ENCODE measurements at places on chromosomes 13 and 19.

DNA sequence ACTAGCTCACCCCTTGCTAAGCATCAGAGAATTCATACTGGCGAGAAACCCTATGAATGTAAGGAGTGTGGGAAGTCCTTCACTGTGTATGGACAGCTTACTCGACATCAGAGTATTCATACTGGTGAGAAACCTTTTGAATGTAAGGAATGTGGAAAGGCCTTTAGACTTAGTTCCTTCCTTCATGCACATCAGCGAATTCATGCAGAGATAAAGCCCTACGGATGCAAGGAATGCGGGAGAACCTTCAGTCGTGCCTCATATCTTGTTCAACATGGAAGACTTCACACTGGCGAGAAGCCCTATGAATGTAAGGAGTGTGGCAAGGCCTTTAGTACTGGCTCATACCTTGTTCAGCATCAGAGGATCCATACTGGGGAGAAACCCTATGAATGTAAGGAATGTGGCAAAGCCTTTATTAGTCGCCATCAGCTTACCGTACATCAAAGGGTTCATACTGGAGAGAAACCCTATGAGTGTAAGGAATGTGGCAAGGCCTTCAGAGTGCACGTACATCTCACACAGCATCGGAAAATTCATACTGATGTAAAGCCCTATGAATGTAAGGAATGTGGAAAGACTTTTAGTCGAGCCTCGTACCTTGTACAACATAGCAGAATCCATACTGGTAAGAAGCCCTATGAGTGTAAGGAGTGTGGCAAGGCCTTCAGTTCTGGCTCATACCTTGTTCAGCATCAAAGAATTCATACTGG, 17.3 kb downstream of the ZNF30 start:
- no peak for DNase-seq

GRCh38 chr19:55116232-55116858, 1.1 kb downstream of the PPP1R12C start:
- DNase-seq: peak; percentile 63

GRCh38 chr19:35399948-35400772, 29.3 kb downstream of the GPR42 start:
- no peak for DNase-seq

GRCh38 chr19:29467824-29468401, 57.9 kb upstream of the VSTM2B start:
- DNase-seq: peak; percentile 22

GRCh38 chr13:79225487-79226232, 180.4 kb downstream of the RBM26 start:
- DNase-seq: no peak

GRCh38 chr19:58562122-58563033, 4.0 kb upstream of the UBE2M start:
- peak; percentile 41 for DNase-seq

GRCh38 chr13:71695662-71696061, 171.3 kb downstream of the DACH1 start:
- no peak for DNase-seq

GRCh38 chr13:64410276-64411053, 2819.7 kb downstream of the PCDH9 start:
- no peak for DNase-seq

DNA sequence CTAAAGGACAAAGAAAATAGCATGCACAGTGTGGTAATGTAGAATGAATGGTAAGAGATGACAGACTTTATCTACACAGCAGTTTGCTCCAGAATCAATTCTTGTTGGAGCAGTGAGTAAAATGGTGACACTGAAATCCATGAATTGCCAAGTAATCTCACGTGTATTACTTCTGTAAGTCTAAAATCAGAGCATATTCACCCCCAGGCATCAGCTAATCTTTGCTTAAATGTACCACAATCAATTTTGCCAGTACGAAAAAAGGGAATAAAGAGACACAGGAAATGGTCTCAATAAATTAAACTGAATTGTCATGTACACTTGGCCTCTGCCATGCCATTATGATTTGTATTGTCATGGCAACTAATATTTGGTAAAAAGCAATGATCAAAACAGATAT, 294.2 kb downstream of the PCDH17 start:
- no peak for DNase-seq

DNA sequence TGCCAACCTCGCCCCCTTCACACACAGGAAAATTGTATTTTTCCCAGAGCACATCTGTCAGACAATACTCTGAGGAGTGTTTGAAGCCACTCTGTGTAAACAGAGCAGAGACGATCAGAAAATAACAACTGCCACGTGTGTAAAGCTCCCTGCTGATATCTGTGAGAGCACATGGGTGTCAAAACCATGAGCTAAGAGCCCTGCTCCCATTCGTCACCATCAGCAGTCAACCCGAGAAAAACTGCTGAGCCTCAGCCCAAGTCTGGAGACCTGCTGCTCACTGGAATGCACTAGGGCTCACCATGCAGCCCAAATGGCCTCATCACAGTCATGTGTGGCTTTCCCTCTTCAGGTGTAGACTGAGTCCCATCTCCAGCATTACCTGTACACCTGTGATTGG, 304.1 kb downstream of the FGF14 start:
- no peak for DNase-seq

DNA sequence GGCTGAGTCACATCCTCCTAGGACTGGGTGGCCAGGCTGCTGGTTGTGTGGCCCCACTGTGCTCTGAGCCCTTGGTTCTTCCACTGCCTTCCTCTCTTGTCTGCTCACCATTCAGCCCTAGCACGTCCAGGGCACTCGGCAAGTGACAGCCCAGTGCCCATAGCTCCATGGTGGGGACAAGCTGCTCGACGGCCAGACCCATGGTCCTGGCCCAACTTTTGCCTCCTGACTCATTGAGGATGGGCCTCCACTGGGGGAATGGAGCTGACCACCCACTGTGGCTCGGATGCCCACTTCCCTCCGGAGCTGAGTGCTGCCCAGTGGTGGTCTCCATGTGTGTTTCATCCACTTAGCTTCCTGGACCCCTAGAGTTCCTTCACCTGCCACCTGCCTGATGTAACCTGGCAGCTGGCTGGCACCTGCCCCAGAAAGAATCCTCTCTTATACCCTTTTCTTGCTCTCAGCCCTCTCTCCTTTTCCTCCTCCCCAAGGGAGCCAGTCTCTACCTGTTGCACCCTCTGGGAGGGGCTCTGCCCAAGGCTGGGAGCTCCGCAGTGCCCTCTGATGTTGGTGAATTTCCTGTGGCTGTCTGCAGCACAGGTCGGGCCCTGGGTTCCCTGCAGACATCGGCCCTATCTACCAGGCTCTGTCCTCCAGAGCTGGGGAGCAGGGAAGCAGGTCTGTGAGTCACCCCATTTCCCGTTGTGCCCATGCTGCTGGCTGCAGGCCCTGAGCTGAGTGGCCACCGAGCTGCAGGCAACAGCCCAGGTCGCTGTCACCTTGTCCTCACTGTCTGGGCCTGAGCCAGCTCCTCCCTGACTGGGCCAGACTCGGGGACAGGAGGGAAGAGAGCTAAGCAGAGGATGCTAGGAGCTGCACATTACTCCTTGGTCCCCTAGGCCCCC, 7.4 kb downstream of the CHST8 start:
- no peak for DNase-seq

DNA sequence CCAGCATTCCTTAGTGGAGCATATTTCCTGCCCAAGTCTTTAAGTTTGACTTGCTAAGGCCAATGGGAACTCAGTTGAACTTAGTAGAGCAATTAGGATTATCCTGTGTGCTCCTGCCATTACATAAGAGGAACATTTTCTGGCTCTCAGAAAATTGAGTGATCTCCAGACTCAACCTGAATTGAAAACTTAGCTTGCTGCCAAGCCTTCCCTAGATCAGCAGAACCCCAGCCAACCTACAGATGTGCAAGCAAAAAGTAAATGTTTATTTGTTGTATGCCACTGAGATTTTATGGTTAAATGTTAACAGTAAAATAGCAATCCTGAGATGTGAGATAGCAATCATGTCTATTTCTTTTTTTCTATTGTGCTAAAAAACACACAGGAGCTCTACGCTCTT, 350.9 kb downstream of the OLFM4 start:
- DNase-seq: no peak

GRCh38 chr19:46287585-46287984, 9.3 kb upstream of the HIF3A start:
- DNase-seq: peak; percentile 57

DNA sequence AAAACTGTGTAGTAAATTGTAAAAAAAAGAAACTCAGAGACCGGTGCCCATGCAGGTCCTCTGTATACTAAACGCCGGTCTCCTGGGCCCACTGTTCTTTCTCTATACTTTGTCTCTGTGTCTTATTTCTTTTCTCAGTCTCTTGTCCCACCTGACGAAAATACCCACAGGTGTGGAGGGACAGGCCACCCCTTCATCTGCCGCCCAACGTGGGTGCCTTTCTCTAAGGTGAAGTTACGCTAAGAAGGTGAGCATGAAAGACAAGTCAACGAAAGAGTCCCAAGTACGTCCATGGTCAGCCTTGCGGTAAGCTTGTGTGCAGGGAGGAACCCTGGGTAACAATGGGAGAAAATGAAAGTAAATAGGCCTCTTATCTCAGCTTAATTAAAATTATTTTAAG, 48.0 kb upstream of the WASF3 start:
- DNase-seq: no peak

GRCh38 chr13:106496072-106496997, 39.1 kb downstream of the EFNB2 start:
- DNase-seq: no peak

DNA sequence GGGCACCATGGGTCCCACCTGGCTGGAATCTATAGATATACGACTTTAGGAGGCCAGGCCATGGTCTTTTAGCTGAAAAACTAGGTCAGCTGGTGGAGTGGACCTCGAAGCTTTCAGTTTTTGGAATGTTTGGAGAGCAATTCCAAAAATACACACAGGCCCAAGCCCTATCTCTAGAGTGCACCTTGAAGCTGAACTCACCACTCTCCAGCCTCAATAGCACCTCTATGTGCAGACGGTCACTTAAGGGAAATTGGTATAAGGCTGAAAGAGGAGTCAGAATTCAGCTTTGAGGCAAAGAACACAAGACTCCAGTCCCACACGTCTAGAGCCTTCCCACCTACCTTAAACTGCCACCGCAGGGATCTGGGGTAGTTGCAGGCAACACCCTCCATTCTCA, 56.4 kb upstream of the KATNAL1 start:
- no peak for DNase-seq

DNA sequence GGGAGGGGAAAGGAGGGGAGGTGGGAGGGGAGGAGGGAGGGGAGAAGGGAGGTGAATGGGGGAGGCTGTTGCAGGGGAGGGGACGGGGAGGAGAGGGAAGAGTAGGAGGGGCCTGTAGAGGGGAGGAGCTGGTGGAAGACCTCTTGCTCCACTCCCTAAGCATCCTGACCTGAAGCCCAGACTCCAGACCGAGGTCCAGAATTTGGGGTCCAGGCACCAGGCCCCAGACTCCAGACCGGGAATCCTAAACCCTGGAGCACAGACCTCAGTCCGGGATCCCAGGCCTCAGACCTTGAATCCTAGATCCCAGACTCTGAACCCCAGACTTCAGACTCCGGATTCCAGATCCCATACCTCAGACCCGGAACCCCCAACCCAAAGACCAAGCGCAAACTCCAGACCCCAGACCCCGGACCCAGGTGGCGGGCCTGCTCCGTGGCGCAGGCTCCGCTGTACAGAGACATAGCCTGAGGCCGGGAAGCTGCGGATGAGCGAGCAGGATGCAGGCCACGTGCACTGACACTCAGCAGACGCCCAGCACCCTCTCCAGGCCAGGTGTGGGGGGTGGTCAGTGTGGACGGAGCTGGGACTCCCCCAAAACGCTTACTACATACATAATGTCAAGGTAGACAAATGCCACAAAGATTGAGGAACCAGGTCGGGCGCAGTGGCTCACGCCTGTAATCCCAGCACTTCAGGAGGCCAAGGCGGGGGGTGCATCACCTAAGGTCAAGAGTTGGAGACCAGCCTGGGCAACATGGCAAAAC, 710 bp upstream of the BTBD2 start:
- peak; percentile 86 for DNase-seq

GRCh38 chr13:101916775-101917474, 464.4 kb downstream of the ITGBL1 start:
- DNase-seq: no peak

- DNase-seq: peak; percentile 81
Measured at GRCh38 chr13:113273851-113274590, 23.0 kb upstream of the LAMP1 start.

DNA sequence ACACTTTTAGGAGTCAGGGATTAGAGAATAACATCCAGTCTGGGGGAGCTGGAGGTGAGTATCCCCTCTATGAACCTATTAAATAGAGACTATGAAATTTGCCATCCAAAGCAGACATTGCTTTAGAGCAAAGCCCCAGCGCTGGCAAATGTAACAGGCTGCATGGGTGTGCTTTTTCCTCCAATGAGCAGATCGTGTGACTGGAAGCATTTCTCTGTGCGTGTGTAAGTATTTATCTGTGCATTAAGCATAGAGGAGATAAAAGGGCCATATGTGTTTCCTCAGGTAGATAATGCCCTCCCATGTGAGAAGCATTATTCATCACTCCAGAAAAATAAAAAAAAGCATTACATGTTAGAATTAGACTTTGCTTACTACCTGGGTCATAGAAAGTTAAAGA, 924 bp downstream of the TNFSF13B start:
- no peak for DNase-seq

GRCh38 chr13:28001049-28001448, 12.6 kb upstream of the URAD start:
- no peak for DNase-seq

- peak; percentile 59 for DNase-seq
Measured at GRCh38 chr13:28636069-28636468, 22.9 kb upstream of the POMP start.

DNA sequence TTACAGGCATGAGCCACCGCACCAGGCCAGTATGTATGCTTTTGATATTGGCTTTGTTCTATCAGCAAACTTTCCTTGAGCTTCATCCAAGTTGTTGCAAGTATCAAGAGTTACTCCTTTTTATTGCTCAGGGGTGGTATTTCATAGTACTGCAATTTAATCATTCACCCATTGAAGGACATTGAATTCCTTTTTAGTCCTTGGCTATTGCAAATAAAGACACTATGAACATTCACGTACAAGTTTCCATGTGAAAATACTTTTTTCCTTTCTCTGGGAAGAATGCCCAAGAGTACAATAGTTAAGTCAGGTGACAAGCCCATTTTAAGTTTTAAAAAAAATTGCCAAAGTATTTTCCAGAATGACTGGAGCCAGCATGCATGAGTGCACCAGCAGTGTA, 20.4 kb downstream of the CEACAM3 start:
- no peak for DNase-seq

GRCh38 chr19:35248310-35249145, at the start of gene LSR:
TSS of gene LSR (plus strand) at chr19:35249002. CDS start at chr19:35249023, 21 bp downstream.
- no peak for DNase-seq

DNA sequence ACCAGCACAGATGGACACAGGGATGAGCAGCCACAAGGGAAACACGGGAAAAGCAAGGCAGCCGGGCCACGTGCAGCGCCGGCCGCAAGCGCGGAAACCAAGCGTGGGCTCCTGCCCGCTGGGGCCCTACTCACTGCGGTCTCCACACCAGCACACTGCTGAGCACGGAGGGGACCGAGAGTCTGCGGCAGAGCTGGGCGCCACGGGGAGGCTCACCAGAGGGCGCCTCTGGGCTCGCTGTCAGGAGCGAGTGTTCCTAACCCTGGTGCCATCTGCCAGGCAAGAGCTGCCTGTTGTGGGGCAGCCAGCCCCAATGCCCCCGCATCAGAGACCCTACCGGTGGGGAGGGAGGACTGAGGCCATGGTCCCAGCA, 26.5 kb downstream of the MPND start:
- DNase-seq: peak; percentile 59

All from fibroblast of mammary gland (primary cell).